Activated B cell treated with CpG ODN at 0.5 μM for 24 hours (primary cell): ENCODE measurements at places on chromosomes 3 and 15.

- DNase-seq = no peak
Measured at GRCh38 chr3:183033746-183034145, 53.4 kb upstream of the DCUN1D1 start.

GRCh38 chr3:112782491-112782890 is 64.2 kb downstream of the CD200R1L start:
- no peak for DNase-seq

- no peak for DNase-seq
Measured at GRCh38 chr15:72492733-72493132, 18.6 kb downstream of the ARIH1 start.

- no peak for DNase-seq
Measured at GRCh38 chr15:44501768-44502366, 35.1 kb upstream of the EIF3J start.

DNA sequence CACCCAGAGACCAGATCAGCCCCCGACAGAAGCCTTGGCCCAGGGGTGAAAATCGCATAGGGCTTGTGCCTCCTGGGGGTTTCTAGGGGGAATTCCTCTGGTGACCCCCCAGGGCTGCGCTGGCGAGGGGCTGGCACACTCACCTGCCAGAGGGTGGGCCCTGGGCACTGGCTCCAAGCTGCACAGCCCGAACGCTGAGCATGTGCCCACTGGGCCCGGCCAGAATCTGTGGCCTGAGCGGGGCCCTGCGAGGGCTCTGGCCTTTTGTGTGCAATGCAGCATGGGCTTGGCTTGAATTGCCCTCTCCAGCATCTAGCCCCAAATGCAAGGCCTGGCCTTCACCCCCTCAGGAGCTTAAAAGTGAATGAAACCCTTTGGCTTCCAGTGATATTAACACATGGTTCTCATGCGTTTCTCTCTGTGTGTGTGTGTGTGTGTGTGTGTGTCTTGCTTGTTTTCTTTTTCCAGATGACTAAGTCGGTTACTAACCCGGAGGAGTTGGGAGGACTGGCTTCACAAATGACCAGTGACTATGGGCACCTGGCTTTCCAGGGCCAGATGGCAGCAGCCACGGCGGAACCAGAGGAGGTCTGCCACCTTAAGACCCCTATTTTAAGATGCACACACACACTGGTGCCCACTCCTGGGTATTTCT is 259.1 kb upstream of the TPM1 start:
- DNase-seq = no peak

DNA sequence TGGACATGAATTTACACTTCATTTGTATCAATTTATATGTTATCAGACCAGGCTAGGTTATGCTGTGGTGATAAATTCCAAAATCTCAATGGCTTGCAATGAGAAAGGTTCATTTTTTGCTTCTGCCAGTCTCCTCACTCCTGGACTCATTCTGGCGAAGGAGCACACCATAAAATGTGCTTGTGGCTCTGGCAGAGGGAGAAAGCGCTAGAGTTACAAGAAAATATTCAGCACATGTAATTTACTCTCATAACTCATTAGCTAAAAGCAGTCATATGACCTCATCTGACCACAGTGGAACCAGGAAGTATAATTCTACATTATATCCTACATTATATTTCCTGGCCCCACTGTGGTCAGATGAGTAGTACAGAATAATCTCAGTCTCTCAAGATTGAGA is 193.8 kb downstream of the BCHE start:
- DNase-seq = no peak

DNA sequence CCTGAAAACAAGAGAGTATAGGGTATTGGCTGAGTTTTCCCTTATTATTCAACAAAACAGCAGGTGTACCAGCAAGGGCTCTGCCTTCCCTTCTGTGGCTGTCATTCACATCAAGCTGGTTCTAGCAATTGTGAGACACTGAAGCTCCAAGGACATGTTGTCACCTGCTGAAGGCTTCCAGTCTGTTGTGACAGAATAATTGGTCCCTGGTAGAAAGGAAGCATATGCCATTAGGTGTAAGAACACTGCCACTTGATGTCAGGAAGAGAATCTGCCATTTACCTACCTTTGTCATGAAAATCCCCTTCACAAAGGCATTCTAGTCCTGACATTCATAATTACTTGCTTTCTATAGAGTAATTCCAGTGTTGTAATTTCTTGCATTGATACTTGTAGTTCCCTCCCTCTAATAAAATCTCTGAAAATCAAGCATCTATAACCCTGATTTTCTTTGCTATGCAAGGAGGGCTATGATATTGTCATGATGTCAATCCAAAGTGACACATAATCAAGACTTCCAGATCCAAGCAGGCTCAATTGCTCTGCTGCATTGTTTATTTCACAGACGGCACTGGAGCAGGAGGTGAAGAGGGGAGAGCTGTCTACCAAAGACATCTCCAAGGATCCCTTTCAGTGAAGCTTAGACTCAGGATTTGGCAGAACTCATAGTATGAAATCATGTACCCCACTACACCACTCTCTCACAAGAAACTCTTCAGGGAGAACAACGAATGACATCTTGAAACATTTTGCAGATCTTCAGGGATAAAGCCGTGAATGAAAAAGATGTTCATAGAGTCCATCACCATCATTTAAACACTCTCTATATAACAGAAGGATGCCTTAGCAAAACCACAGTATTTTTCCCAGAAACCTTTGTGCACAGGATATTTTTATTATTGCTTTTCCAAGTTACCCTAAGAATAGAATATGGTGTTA is 425.3 kb downstream of the RBMS3 start:
- no peak for DNase-seq

GRCh38 chr3:129278966-129279906 is 566 bp downstream of the HMCES start:
- DNase-seq = peak; percentile 47

DNA sequence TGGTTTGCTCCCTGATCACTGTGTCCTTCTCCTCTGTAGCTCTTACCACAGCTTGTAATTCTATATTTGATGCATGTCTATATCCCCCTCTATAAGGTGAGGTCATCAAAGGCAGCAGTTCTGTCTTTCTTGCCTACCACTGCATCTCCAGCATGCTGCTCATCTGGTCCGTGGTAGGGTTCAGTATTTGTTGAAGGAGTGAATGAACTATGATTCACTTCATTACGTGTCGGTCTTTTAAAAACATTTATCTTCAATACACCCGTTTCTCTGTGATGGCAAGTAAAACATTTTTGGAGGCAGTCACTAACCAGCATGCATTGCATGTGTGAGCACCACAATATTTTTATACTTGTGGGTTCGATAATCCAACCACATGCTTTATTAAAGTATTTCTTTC is 27.6 kb downstream of the CHST14 start:
- no peak for DNase-seq

DNA sequence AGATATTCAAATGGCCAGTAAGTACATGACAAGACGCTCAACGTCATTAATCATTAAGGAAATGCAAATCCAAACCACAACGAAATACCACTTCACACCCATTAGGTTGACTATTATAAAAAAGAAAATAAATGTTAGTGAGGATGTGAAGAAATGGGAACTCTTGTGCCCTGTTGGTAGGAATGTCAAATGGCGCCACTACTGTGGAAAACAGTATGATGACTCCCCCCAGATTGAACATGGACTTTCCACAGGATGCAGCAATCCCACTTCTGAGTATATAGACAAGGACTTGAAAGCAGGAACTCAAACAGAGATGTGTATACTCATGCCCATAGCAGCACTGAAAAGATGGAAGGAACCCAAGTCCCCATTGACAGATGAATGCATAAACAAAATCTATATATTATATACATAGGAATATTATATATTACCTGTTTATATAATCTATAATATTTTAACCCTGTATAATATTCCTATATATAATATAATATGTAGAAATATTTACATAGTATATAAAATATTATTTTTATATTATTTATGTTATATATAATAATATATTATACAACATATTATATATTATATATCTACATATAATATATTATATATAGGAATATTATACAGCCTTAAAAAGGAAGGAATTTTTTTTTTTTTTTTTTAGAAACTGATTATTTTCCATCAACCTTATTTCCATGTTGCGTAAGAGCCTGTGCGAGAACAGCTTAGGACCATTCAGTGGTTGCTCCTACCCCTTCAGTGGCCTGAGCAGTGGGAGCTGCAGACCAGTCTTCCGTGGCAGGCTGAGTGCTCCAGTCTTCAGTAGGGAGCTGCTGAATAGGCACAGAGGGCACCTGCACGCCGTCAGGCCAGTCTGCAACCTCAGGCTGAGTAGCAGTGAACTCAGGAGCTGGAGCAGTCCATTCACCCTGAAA is 17.6 kb upstream of the PIGZ start:
- no peak for DNase-seq

DNA sequence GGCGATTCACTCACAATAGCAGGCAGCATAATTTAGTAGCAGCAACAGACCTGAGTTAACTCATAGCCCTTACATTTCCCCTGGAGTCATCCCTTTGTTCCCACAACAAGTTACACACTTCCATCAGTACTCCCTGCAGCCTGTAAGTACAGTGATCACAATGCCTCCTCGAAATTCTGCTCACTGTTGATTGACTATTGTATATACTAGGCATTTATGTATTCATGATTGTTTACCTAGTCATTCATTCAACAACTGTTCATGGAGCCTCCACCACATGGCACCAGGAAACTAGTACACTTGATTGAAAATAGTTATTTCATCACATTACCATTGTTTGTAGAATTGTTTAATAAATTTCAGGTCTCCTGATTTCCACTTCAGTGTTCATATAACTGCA is 71.4 kb upstream of the P3H2 start:
- DNase-seq = no peak

DNA sequence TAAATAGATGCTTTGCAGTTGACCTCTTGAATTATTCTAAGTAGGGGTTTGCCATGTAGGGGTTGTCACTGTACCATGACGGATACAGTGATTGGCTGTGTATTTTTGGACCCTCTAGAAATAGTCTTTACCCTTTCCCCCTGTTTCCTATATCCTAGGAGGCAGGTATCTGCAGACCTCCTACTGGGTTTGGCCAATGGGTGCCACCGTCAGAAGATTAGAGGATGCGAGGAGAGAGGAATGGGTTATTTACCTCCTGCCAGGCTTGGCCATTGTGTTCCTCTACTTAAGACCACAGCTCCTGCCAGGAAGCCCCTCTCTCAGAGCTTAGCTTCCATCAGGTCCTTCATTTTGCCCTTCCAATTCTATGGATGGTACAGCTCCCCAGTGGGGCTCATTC is 40.2 kb upstream of the CLRN1 start:
- DNase-seq = no peak

- DNase-seq = no peak
Measured at GRCh38 chr3:59709702-59710553, 660.1 kb upstream of the CFAP20DC start.

GRCh38 chr3:182692695-182693094 is 100.6 kb upstream of the ATP11B start:
- no peak for DNase-seq

DNA sequence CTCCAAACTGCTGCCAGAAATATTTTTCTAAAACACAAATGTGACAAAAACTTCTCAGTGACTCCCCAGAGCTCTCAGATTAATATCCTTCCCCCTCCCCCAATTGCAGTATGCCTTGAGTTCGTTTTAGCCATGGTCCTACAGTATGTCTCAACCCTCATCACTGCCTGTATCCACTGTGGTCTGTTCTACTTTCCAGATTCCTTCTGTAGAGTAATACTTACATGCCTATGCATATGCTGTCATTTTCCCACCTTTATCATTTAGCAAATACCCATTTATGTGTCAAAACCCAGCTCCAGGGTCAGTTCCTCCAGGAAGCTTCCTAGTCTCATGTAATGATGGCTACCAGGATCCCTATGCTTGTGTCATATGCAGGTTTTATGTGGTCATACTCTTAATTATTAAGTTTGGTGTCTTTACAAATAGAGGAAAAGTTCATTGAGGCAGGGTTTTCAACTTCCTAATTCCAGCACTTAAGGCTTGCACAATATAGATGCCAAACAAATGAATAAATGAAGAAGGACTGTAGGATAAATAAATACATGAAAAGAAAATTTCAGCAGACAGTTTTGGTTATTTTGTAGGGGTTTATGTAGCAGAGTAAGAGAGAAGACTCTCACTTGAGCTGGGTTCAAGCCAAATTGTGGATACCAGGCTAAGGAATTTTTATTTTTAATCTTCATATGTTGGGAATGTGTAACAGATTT is 170.8 kb downstream of the ALCAM start:
- no peak for DNase-seq
